GM20000 (cell line): ENCODE measurements at places on chromosomes 6 and 20.

DNA sequence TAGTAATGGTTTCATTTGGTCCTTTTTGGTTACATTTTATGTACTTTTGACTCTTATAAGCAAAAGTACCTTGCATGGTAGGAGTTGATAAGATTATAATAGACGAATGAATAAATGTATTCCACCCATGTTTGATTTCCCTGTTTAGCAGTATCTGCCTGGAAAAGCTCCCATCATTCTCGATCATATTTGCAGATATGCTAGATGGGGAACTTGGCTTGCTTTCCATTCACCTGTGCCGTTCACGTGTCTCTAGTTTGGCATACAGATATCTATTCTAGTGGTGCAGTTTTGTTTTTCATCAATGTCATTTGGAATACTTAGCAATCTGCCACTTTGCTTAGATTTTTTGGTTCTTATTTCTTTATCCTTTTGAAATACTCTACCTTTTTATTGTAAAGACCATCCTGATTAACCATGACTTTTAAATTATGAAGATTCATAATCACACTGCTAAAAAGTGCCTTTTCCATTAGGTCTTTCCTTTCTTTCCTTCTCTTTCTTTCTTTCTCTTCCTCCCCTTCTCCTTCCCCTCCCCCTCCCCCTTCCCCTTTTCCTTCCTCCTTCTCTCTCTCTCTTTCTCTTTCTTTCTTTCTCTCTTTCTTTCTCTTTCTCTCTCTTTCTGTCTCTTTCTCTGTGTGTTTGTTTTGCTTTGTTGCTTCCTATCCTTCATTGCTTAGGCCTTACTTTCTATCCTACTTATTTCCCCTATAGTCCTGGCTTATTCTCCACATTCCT is 40.4 kb downstream of the ANKS1A start:
- no peak for DNase-seq

GRCh38 chr6:54076159-54076789 is 35.0 kb upstream of the MLIP start:
- DNase-seq = no peak

GRCh38 chr6:157954150-157955117 is 27.2 kb upstream of the SYNJ2 start:
- no peak for DNase-seq

- no peak for DNase-seq
Observed at GRCh38 chr6:147156799-147157382, 47.3 kb upstream of the STXBP5 start.

DNA sequence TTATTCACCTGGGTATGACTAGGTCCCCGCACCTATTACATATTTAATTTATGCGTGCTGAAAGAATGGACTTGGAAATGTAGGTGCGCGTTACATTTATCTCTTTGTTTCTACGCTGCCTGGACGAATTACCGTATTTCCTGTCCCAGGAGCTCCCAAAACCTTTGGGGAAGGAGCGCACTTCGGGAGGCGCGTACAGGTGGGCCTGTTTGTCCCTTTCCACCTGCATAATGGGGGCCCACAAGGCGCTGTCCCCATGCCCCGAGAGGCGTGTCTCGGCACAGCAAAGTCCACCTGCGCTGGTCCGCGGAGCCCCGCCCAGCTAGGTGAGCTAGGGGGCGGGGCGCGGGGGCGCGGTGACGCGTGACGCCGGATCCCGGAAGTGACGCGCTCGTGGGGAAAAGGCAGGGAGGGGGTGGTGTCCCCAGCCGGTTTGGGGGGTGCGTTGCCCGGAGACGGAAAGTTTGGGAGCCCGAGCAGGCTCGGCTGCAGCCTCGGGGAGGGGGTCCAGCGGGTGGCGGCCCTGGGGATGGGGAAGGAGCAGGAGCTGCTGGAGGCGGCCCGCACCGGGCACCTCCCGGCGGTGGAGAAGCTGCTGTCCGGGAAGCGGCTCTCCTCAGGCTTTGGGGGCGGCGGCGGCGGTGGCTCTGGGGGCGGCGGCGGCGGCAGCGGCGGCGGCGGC is at the start of gene ANKS1A:
ANKS1A (plus strand) TSS at position 382 of the 682 bp plus-strand sequence; CDS start at position 530, 148 bp downstream.
- DNase-seq = peak; percentile 92

DNA sequence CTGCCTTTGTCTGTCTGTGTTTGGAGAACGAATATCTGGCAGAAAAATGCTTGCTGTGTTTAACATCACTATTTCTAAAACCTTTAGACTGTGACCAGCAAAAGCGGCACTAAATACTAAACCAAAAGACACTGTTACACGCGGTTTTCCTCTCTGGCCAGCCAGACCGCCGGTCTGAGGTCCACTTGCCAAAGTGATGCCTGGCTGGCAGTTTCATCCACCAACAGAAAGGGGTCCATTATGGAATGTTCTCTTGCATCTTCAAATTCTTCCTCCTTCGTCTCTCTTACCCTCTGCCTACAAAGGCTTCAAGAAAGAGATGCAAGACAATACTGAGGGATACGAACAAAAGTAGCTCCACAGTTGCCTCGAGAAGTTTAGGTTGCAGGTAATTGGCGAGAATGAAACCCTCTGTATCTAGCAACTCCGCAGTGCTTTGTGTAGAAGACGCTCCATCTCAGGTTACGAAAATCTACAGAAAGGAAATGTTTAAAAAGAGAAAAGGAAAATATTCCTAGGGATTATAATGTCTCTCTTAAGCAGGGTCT is 176.6 kb downstream of the TRIM27 start:
- no peak for DNase-seq

DNA sequence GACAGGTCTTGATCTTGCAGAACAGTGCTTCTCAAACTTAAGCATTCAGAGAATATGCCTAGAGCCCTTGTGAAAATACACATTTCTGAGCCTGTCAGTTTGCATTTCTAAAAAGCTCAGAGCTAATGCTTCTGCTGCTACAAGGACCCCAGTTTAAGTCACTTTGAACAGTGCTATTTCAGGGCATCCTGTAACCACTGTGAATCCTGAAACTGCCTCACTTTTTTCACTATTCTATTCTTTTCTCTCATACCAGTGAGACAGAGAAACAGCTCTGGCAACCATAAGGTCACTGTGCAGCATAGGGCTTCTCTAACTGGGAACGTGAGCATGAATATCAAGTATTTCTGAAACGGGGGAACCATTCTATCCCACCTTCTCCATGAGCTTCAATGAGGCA is 51.2 kb downstream of the LGSN start:
- peak; percentile 18 for DNase-seq

DNA sequence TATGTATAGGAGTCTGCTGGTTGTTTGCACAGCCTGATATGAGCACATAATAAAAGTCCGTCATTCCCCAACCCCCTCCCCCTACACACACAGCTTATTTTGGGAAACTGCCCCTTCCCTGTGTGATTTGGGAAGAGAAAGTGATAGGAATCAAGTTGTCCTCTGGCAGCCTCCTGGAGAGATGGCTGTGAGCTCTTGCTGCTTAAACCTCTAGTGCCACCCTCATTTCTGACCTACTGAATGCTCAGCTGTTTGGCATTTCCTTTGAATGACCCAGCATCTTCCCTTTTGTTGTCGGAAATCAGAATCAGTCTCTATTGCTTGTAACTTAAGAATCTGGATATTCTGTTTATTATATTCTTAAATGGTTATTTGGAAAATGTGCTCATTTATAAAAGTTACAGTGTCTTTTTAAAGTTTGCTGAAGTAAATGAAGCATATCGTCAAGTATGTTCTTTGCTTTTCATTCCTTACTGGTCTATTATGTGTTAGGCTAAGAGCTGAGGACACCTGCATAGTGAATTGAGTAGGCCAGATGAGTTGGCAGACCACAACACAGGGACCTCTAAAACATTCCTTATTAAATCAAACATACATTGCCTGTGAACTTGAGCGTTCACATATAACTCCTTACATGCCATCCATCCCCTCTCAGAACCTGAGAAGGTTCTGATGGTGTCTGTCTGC is 5.5 kb downstream of the RWDD2A start:
- no peak for DNase-seq

GRCh38 chr6:148493424-148493823 is 150.8 kb downstream of the SASH1 start:
- no peak for DNase-seq

DNA sequence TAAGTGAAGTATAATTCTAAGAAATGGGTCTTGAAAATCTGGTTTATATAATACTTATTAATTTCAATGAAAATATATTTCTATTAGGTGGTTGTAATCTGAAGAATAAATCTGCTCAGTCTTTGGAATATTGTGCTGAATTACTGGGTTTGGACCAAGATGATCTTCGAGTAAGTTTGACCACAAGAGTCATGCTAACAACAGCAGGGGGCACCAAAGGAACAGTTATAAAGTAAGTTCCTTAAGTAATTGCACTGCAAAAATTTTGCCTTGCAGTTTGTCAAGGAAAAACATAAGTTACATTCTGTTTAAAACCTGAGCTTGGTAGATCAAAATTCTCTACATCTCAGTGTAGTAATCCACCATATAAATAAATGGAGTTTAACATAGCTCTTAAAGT is 106.0 kb downstream of the MYO6 start:
- peak; percentile 15 for DNase-seq

DNA sequence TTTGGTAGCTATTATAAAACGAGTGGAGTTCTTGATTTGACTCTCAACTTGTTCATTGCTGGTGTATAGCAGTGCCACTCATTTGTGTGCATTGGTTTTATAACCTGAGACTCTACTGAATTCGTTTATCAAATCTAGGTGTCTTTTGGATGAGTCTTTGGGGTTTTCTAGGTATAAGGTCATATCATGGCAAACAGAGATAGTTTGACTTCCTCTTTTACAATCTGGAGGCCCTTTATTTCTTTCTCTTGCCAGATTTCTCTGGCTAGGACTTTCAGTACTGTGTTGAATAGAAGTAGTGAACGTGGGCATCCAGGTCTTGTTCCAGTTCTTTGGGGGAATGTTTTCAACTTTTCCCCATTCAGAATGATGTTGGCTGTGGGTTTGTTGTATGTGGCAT is 38.8 kb downstream of the SUMO4 start:
- DNase-seq = no peak

GRCh38 chr6:134795691-134796090 is 154.2 kb downstream of the ALDH8A1 start:
- no peak for DNase-seq

DNA sequence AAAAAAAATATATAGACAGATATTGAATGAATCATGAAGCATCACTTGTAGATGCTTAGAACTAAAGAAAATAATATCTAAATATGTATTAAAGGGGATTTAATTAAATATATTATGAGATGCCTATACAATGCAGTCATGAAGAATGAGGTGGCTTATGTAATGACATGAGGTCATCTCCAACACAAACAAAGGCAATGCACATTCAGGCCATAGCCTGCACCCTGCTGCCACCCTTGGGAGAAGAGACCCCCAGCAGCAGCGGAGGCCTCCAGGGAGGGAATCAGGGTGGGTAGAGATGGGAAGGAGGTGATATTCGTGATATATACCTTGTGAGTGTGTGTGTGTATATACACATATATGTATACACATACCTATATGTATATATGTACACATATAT is 26.4 kb upstream of the SSTR4 start:
- DNase-seq = no peak

DNA sequence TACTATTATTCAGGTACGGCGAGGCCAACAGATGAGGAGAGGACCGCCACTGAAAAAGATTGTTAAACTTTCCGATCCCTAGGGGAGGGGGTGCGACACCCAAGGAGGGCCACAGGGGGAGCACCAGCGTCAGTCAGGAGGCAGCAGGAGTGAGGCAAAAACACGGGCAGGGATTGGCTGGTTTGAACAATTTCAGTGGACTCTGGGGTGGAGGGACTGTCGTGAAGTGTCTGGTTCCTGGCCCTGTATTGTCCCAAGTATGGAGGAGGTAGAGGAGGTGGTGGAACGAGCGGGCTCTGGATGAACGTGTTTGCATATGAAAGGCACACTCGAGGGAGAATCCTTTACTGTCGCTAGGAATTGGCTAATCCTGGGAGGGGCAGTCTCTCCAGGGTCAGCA is 32.5 kb upstream of the MCUR1 start:
- DNase-seq = no peak

- no peak for DNase-seq
Observed at GRCh38 chr20:62368392-62368975, 1.4 kb upstream of the LAMA5 start.

GRCh38 chr6:122200440-122200839 is 199.0 kb upstream of the HSF2 start:
- no peak for DNase-seq

- DNase-seq = no peak
Observed at GRCh38 chr6:123956492-123957139, 153.0 kb downstream of the NKAIN2 start.

GRCh38 chr20:48823960-48824498 is 3.8 kb downstream of the PREX1 start:
- peak; percentile 79 for DNase-seq

DNA sequence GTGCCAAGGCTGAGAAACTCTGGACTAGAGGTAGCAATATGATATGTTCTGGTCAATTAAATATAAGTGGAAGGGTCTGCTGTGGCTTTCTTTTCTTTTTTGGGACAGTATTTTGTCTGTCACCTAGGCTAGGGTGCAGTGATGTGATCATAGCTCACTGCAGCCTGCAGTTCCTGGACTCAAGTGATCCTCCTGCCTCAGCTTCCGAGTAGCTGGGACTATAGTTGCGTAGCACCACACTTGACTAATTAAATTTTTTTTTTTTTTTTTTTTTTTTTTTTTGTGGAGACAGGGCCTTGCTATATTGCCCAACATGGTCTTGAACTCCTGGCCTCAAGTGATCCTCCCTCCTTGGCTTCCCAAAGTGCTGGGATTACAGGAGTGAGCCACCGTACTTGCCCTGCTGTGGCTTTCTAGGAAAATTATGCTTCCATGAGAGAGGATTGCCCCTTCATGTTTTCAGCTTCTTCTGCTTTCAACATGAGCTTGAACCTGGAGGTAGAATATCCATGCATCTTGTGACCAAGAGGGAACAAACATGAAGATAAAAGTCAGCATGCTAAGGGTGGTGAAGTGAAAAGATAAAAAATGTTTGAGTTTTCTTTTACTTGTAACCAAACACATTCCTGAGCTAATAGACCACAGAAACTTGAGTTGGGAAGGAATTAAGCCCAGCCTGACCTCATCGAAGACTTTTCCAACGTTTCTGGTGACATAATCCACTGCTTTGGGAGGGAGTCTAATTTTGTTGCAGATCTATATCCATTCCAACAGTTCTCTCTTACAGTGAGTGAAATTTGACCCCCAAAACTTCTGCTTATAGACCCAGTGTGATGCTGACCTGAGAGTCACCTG is 75.1 kb downstream of the CARMIL1 start:
- DNase-seq = no peak

DNA sequence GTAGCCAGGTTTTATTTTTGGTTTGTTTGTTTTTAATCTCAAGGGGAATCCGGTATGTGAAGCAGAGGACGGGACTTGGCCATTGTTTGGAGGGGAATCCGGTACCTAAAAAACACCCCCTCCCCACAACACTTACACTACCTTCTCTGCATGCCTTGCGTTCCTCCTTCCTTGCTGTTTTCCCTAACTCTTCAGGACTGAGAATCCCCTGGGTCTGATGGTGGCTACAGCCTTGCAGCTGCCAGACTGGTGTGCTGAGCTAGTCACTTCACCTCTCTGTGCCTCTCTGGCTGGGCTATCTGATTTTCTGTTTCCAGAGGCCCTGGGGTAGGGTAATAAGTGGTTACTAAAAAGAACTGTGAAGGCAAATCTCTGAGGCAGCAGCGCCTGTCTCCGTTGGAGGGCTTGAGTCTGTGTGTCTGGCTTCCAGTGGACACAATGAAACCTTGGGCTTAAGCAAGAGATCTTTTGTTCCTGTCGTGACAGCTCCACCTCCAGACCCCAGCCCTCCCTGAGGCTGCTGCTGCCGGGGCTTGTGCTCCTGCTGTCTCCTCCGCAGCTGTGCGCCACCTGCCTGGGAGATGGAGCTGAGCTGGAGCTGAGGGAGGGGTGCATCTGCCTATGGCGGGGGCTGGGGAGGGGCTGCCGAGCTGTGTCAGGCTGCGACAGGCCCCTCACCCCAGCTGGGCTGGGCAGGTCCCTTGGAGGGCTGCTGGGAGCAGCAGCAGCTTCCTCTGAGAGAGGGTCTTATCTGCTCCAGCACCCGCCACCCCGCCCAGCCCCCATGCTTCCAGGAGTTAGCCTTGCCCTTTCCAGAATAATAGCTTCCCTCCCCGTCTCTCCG is 65.8 kb upstream of the CCDC167 start:
- DNase-seq = peak; percentile 54
